ENCODE measurements at places on chromosomes 11 and 22.

- DNase-seq: no peak
These were observed 790.2 kb downstream of the TBC1D22A start for GRCh38 chr22:47552541-47553205.

DNA sequence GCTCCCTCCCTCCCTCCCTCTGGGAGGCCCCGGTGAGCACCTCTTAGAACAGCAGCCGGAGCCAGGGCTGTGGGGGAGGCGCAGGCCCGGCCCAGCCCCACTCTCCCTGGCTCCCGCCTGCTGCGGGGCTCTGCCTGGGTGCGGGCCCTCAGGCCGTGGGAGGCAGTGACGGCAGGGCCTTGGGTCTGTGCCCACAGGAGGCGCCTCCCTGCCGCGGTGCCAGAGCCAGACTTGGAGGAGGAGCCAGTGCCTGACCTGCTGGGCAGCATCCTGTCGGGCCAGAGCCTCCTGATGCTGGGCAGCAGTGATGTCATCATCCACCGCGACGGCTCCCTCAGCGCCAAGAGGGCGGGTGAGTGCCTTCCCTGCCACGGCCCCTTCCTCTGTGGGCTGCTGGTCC is 9.5 kb downstream of the IRF7 start:
- DNase-seq: no peak

GRCh38 chr11:107198490-107199007 is 180.3 kb upstream of the GUCY1A2 start:
- DNase-seq: no peak

GRCh38 chr11:110174645-110175310 is 81.6 kb downstream of the ZC3H12C start:
- no peak for DNase-seq

DNA sequence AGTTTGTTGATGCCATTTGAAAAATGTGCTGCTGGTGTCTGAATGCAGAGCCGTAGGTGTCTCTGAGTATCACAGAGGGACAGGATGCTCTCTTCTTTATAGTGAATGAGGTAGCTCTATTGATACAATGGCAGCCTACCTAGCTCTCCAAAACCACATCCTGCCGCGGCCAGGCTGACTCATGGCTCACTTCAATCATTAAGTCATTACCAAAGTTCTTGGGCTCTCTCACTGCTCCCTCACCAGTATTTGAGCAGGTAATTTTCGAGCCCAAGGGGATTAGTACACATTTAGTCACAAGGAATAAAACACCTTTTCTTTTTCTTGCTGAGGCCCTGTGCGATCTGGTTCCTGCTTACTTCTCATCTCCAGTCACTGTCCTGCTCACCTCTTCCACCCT is 509.0 kb upstream of the LARGE1 start:
- no peak for DNase-seq

DNA sequence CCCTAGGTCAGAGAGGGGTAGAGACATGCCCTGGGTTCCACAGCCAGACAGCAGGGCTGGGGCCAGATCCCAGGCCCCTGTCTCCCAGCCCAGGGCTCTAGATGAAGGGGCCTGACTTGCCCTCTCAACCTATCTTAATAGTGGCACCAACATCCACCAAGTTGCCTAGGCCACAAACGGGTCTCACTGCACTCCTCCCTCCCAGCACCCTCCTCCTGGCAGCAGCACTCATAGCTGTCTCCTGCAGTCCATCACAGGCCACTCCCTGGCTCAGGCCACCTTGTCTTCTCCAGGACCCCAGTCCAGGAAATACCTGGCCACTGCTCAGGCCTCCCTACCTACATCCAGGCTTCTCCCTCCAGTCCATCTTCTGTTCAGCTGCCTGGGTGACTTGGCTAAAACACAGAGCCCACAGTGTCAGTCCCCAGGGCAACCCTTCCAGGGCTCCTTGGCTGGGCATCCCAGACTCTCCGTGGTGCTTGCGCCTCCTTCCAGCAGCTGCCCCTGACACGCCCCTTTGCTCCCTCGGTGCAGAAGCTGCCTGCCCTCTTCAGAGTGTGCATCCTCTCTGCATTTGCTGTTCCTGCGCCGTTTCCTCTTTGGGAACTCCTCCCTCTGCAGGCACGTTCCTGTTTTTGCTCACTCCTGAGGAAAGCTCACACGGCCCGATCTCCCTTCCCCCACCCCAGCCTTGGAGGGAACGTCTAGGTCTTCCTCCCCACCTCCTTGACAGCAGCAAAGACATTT is 40.5 kb downstream of the LRRC32 start:
- DNase-seq: peak; percentile 46

GRCh38 chr11:77753230-77753629 is 67.3 kb downstream of the RSF1 start:
- DNase-seq: no peak

DNA sequence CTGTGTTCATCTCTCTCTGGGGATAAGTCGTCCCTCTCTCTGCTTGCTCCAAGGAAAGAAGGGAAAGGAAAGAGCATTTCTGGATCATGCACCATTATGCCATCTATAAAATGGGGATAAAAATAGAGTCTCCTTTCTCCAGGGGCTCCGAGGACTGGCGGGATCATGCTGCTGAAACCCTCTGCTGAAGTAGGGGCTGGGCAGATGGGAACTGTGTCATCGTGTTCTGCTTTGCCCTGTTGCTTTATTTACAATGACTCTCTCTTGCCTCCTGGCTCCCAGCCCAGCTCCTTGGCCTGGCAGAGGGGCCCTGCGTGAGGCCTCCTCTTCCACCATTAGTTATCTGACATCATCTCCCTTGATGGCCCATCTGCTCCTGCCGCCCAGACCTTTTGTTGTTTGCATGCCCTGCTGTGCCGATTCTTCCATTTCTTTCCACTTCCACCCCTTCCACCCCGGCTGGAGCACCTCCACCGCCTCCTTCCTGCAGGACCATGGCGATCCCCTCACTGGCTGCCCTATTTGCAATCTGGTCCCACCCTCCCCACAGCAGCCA is 200.9 kb downstream of the MYO18B start:
- DNase-seq: peak; percentile 44

Measured in RPMI7951 (cell line).